ENCODE measurements at places on chromosomes 12 and 14.

DNA sequence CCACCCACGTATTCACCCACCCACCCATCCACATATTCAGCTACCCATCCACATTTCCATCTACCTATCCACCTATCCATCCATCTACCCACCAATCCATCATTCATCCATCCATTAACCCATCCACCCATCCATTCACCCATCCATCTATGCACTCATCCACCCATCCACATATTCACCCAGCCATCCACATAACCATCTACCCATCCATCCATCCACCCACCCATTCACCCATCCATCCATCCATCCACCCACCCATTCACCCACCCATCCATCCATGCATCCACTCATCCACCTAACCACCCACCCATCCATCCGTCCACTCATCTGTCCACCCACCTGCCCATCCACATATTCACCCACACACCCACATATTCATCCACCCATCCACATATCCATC lies 70.5 kb downstream of the LGMN start:
- DNase-seq: no peak

GRCh38 chr12:51191516-51192283 lies 18.8 kb upstream of the TFCP2 start:
- DNase-seq: no peak

- no peak for DNase-seq
These were observed 38.7 kb upstream of the OR5AU1 start for GRCh38 chr14:21194597-21194996.

GRCh38 chr12:50258167-50258551 lies 25.2 kb downstream of the LIMA1 start:
- no peak for DNase-seq

DNA sequence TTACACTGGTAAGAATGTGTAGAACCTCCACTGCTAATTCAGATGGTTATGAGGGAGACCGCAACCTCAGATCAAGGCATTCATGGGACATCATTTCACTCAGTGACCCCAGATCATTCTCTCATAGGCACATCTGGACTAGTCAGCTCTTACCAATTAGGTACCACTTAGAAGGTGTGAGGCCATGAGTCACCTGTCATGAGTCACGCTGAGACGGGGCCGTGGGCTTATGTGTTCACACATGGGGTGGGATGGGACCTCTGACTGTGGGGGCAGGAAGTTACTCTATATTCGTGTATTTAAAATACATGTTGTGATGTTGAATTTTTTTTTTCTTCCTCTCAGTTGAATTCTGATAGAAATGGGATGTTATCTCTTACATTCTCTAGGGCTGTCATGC lies 55.9 kb downstream of the CCDC92 start:
- no peak for DNase-seq

DNA sequence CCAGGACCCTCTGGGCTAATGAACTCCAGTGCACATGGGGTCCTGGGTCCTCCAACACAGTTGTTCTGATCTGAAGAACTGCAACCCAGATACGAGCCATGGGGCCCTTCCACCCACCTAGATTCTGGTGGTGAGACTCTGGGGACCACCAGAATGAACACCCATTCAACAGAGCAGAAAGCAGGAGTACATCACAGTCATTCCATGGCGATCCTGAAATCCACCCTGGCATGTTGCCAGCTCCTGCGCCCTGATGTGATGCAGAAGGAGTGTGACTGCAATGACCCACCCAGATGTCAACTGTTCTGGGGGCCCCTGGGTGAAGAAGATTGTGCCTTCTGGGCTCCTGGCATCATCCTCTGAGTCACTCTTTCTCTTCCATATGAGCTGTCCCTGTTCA lies 211.6 kb downstream of the KIF26A start:
- no peak for DNase-seq

DNA sequence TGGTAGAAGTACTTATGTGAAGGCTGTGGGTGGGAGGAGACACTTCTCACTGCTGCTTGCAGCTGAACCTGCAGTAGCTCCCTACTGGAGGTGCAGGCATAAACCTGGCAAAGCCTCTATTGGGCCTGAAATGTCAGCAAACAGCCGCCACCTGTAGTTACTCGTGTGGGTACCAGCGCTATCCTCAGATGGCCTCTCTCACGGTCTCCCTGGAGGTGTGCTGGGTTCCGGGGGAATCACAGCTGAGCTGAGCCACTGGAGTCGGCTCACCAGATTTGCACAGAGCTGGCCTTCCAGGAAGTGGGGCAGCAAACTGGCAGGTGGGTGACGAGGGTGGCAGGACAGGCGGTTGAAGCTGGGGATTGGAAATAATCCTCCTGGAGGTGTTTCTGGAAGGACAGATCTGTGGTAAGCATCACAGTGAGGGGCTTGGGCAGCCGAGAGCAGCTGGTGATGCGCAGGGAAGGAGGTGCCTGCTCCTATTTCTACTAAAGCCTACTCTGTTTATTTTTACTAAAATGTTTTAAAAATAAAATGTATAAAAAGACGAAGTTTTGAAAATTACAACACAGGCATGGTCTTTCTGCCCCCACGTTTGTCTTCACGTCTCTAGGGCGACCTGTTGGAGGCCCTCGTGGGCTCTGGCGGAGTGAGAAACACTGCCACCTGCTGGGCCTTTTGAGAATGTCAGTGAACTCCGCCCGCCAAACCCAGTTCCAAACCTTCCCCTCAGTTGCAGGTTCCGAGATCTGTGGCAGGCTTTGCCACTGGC lies 67.8 kb upstream of the PLEKHG3 start:
- peak; percentile 66 for DNase-seq

DNA sequence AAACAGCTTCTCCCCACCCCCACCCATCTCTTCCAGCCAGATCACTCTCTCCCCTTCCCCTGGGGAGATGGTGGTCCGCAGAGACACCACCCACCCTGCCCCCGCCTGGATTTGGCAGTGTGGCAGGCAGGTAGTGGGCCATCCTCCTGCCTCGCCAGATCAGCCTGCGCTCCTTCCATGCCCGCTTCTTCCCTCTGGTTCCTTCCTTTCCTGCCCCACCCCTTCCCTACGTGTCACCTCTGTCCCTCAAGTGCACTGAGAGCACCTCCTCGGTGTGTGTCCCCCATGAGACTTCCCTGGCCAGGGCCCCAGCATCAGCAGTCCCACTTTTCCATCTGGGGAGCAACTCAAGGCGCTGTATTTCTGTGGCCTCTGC lies 632 bp downstream of the NYNRIN start:
- DNase-seq: no peak

GRCh38 chr12:54266852-54267251 lies 13.1 kb downstream of the CBX5 start:
- no peak for DNase-seq

GRCh38 chr12:12696562-12697383 lies 790 bp upstream of the GPR19 start:
- peak; percentile 88 for DNase-seq

DNA sequence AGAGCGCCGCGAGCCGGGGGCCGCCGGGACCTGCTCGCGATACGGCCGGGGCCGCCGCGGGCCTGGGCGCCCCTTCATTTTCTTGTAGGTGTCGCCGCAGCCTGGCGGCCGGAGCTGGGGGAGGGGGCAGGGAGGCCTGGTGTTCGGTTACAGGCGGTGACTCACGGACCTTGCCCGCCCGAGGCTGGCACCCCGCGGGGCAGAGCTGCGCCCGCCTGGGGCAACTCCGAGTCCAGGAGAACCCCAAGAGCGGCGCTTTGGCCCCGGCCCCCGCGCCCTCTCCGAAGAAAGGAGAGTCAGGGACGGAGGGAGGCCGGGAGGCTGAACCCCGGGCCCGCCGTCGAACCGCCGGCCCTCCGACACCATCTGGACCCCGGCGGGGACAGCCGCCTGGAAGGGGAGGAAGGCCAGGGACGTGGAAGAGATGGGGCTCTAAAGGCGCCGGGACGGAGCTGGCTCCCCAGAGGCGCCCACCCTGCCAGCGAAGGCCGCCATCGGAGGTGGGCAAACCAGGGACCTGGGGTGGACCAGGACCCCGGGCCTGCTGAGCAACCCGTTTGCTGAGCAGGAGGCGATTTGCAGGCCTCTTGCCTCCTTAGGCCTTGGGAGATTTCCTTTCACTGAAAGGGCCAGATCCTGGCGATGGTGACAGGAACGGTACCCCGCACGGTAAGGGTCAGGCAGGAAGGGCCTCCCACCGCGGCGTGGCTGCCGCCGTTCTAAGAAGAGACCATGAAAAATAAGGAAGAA lies 843 bp upstream of the NUAK1 start:
- no peak for DNase-seq

GRCh38 chr14:61238611-61239245 lies 42.4 kb downstream of the TMEM30B start:
- DNase-seq: no peak

GRCh38 chr12:106897981-106898901 lies 57.5 kb upstream of the TMEM263 start:
- DNase-seq: no peak

Measured in T-helper 9 cell (primary cell).